ENCODE measurements at places on chromosomes 3 and 15. TPM values are rescaled to one million over a fixed set of nuclear protein-coding genes. Genes with fewer than 3 reads are reported as not detected.

CAMK2N2 gene
- total RNA-seq = 1.6 TPM

SLC12A1 gene
- not detected for total RNA-seq

HTR3E gene
- total RNA-seq = not detected

MESP1 gene
- total RNA-seq = 0.47 TPM

CELF6 gene
- total RNA-seq = not detected

IVD gene
- total RNA-seq = 9.1 TPM

NAALADL2 gene
- total RNA-seq = 1.6 TPM

GOLGA8S gene
- total RNA-seq = not detected

LRRN1 gene
- 1.6 TPM for total RNA-seq

INTS14 gene
- total RNA-seq = 47.0 TPM

ADGRG7 gene
- total RNA-seq = not detected

AMT gene
- not detected for total RNA-seq

REC114 gene
- not detected for total RNA-seq

C3orf62 gene
- 0.16 TPM for total RNA-seq

DNAJA4 gene
- not detected for total RNA-seq

USP3 gene
- 31.0 TPM for total RNA-seq

CHDH gene
- total RNA-seq = 0.02 TPM

C2CD4A gene
- total RNA-seq = not detected

PAK2 gene
- total RNA-seq = 51.3 TPM

CIDEC gene
- total RNA-seq = not detected

SCN5A gene
- total RNA-seq = 3.0 TPM

RAD54L2 gene
- 5.7 TPM for total RNA-seq

AZI2 gene
- 43.5 TPM for total RNA-seq

TM6SF1 gene
- total RNA-seq = 0.04 TPM

C3orf49 gene
- not detected for total RNA-seq
